OCI-LY7 (cell line): ENCODE measurements at places on chromosomes 2 and 18. TPM values are rescaled to one million over a fixed set of nuclear protein-coding genes. Genes with fewer than 3 reads are reported as not detected.

The ANKRD30BL gene
- 0.79 TPM in 1 of 2 replicates, not detected in the other for total RNA-seq

The PHOSPHO2 gene
- total RNA-seq = 2.9 and 4.2 TPM in 2 replicates

The COL5A2 gene
- total RNA-seq = 0.39 and 0.61 TPM in 2 replicates

The POU3F3 gene
- total RNA-seq = 3.1 and 3.3 TPM in 2 replicates

The IL36B gene
- total RNA-seq = not detected in 2 replicates

The CLEC4F gene
- total RNA-seq = not detected in 2 replicates

The TMEM178A gene
- 0.38 and 0.52 TPM in 2 replicates for total RNA-seq

The ALK gene
- total RNA-seq = not detected in 2 replicates

The NEMP2 gene
- total RNA-seq = 18.5 and 21.6 TPM in 2 replicates

The SERPINB10 gene
- not detected in 2 replicates for total RNA-seq

The PROKR1 gene
- not detected in 2 replicates for total RNA-seq

The LOXL3 gene
- 0.21 and 0.79 TPM in 2 replicates for total RNA-seq

The ROCK2 gene
- total RNA-seq = 21.0 and 23.4 TPM in 2 replicates

The ARHGAP15 gene
- total RNA-seq = 72.1 and 84.1 TPM in 2 replicates

The MRO gene
- total RNA-seq = 0.46 TPM in 2 replicates

The GPR45 gene
- not detected in 2 replicates for total RNA-seq

The CHRND gene
- total RNA-seq = not detected in 2 replicates

The RTTN gene
- total RNA-seq = 19.8 and 23.0 TPM in 2 replicates

The MBD5 gene
- 39.8 and 46.3 TPM in 2 replicates for total RNA-seq

The TEX44 gene
- not detected in 2 replicates for total RNA-seq

The GRHL1 gene
- total RNA-seq = 1.2 and 2.5 TPM in 2 replicates

The GALNT3 gene
- 2.6 and 3.6 TPM in 2 replicates for total RNA-seq

The ABHD1 gene
- total RNA-seq = not detected in 2 replicates

The PPP1R7 gene
- 82.0 and 97.1 TPM in 2 replicates for total RNA-seq

The ESPNL gene
- total RNA-seq = 3.4 and 5.0 TPM in 2 replicates

The AUP1 gene
- 121 and 122 TPM in 2 replicates for total RNA-seq

The LINC00305 gene
- total RNA-seq = not detected in 2 replicates
